NCI-H460 (cell line): ENCODE measurements at places on chromosomes 3 and 15.

DNA sequence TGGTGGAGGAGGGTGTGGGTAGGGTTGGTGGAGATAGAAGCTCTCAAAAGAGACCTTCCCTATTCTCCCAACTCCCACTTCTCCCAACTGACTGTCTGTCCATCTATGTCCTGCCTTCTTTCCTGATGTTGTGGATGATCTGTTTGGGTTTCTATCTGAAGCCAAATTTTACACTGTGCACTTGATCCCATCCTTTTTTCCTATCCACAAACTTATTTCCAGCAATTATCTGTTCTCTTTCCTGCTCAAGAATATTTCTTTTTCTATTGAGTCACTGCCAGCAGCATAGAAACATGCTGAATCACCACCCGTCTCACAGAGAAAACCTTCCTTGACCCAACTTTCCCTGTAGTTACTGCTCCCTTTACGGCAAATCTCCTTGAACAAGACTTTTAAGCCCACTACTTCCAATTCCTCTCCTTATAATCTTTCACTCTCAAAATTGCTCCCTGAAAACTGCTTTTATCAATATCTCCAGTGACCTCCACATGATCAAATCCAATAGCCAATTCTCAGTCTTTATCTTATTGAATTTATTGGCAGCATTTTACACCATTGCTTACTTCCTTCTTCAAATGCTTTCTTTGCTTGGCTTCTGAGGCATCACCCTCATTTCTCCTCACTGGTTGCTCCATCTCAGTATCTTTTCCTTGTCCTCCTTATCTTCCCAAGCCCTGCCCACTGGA is 141.2 kb upstream of the SLC7A14 start:
- DNase-seq, result no peak

- DNase-seq, result no peak
Observed at GRCh38 chr3:157188391-157188790, 28.4 kb upstream of the CCNL1 start.

DNA sequence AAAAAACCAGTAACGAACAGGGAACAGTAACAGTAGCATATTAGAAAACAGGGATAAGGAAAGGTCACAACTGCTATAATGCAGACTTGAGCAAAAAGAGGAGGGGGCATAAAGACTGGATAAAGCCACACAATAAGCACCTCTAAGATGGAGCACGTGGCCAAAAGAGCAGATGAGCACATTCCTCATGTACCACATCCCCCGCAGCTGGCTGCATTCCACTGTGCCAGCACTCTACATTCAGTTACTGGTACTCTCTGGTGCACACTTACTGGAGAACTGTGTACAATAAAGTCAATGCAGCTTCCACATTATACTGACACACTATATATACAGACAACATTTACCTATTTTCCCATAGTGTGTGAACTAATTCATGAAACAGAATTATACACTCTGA is 64.7 kb downstream of the UBE3A start:
- no peak for DNase-seq

DNA sequence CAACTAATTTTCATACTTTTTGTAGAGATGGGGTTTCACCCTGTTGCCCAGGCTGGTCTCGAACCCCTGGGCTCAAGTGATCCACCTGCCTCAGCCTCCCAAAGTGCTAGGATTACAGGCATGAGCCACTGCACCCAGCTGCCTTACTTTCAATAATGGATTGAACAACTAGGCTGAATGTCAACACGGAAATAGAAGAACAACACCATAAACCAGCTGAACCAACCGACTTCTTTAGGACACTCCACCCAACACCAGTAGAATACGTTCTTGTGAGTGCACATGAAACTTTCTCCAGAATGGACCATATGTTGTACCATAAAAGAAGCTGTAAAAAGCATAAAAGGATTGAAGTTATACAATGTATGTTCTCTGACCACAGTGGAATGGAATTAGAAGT is 42.9 kb downstream of the GXYLT2 start:
- DNase-seq, result no peak

- DNase-seq, result no peak
Observed at GRCh38 chr3:54988838-54989630, 61.2 kb upstream of the LRTM1 start.

DNA sequence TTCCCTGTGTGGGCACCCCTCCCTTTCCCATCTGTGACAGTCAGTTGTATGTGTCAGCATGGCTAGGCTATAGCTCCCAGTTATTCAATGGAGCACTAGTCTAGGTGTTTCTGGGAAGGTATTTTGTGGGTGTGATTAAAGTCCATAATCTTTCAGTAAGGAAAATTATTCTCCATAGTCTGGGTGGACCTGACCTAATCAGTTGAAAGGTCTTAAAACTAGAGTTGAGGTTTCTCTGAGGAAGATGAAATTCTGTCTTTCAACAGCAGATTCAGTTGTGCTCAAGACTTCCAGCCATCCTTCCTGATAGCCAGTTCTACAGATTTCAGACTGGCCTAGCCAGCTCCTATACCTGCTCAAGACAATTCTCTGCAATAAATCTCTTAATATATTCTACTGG is 284.6 kb upstream of the PROK2 start:
- DNase-seq, result no peak

DNA sequence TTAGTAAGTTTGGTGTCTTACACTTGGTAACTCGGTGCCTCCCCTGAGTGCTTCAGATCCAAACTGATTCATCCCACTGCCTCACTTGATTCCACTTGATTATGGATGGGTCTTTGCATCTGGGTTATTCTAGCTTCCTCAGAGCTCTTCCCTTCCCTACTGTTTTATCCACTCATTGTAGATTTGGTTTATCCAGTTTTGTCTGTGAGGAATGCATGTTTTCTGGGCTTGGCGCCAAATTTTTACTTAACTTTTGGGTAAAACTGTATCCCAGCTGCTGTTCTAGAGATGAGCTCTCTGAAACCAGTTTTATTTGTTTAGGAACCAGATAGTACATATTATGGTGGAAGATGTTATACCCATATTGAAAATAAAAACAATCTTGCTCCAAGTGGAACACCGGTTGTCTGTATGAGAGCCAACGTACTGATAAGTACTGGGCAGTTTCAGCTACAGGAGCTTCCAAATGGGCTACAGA is 20.9 kb downstream of the RAD54L2 start:
- no peak for DNase-seq
